ENCODE measurements at places on chromosomes 6 and 20.
A peak's percentile ranks its signal among the peaks of the same experiment; 100 is the strongest.

DNA sequence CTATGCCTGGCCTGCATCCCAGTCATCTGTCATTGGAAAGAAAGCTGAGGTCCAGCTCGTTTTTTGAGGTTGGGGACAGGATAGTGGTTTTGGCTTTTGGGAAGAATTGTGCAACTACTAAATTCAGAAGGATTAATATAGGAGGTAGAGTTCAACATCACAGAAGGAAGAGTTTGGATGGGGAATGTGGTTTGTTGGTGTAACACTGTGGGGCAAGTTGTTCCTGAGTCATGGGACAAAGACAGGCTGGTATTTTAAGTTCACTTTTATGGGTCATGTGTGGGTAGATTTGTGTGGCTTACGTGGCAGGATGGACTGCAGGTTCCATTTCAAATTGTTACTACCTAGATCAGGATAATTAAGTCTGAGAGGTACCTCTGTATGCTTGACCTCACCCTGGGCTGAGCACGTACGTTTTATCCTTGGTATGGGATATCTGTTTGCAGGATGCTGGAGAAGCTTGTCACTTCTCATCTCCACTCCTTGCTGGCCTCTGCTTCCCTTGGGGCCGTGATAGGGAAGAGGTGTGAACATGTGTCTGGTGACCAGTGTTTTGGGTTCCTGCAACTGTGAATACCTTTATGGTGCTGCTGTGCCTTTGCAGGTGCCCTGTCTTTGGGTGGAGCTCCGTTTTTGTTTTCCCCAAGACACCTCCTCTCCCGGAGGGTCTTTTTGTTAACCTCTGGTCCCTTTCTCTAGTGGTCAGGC, 177.6 kb downstream of the JARID2 start:
- no peak for DNase-seq

- no peak for DNase-seq
These were observed 897 bp upstream of the GMEB2 start for GRCh38 chr20:63627751-63628245.

DNA sequence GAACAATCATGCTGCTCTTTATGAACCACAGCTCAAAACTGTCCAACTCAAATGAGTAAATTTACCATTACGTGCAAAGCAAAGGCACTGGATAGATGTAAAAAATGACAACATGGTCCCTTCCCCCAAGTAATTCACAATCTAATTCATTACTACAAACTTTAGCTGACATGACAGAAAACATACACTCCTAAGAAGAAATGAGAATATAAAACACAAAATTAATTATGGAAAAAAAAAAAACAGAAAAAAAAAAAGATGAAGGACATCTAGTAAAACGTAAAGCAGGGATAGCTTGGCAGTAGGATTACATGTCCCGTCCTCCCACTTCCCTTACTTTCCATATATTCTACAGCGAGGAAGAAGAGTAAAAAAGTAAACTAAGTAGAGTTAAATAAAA, 5.7 kb downstream of the TUBE1 start:
- no peak for DNase-seq

DNA sequence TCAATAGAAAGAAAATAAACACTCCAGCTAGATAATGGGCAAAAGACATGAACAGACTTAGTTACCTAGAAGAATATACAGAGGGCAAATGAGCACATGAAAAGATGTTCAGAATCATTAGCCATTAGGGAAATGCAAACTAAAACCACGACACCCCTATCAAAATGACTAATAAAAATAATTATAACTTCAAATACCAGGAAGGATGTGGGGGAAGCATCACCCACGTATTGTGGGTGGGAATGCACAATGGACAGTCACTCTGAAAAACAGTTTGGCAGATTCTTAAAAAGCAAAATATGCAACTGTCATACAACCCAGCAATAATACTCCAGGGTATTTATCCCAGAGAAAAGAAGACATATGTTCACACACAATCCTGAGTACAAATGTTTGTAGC, 92.6 kb downstream of the DLL1 start:
- DNase-seq: no peak

DNA sequence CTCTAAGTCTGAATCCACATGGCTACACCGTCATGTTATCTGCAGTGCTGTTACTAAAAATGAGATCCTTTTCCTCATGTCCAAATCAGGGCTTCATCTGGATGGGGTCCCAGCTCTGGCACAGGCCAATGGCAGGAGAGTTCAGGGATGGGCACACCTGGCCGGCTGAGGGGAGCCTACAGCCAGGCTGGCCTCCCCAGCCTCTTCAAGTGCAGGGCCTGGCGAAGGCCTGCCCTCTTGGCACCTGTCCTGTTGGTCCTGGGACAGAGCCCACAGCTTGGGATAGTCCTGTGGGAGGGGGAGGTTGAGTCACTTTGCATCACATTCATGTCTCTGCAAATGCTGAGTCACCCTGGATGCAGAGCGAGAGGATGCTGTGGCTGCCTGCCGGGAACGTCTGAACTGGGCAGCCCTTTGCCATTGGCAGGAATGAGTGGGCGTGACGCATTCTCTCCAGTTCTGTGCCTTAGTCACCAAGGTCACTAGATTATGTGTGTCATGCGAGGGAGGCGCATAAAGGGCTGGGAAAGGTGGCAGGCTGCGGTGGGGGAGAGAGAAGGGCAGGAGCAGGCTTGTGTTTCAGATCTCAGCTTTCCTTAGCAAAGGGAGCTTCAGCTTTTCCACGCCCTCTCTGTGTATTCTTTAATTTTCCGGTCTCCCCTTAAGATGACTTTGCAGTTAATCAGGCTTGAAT, 223.2 kb upstream of the ECI2 start:
- no peak for DNase-seq

DNA sequence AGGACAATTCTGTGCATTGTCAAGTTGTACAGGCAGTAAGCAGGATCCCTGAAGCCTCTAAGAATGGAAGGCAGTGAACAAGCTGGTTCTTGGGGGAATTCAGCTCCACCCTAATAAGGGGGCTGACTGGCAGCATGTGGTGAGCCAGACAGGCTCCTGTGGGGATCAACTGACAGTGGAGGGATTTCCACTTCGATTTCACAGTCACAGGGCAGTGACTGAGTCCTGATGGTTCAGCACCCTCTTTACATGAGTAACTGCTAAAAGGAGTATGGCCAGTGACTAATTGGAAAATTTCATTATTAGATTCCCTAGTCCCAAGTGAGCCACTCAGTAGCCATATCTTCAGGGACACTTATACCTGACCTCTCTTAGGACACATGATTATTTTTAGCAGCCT, 78.4 kb downstream of the NDUFAF5 start:
- DNase-seq: no peak

DNA sequence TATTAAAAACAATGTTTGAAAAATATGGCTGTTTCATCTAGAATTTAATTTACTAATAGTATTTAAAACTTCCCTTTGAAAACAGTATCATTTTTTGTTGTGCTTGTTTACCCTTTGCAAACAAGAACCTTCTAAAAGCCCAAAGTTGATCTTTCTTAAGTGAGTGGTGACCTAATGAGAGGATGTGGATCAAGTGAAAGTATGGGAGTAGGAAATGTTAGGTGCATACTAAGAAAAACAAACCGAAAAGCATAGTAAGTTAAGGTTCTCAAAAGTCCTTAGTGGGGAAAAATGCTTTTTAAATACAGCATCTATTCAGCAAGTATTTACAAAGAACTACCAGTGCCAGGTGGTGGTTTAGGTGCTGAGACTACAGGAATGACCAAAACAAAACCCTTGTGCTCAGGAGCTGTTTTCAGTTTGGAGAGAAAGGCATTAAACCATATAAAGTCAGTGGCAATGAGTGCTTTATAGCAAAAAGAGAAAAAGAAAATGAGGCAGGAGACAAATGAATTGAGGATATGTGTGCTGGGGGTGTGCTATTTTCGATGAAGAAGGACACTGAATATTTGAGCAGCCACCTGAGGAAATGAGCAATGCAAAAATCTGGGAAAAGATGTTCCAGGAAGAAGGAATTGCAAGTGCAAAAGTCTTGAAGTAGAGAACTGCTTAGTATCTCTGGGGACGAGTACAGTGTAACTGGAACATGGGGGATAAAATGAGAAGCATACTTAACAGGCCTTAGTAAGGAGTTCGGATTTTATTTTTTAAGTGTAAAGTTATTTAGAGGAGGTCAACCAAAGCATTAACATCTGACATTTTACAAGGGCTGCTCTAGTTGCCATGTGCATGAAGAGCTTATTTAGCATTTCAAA, 24.0 kb downstream of the RNF146 start:
- DNase-seq: no peak

DNA sequence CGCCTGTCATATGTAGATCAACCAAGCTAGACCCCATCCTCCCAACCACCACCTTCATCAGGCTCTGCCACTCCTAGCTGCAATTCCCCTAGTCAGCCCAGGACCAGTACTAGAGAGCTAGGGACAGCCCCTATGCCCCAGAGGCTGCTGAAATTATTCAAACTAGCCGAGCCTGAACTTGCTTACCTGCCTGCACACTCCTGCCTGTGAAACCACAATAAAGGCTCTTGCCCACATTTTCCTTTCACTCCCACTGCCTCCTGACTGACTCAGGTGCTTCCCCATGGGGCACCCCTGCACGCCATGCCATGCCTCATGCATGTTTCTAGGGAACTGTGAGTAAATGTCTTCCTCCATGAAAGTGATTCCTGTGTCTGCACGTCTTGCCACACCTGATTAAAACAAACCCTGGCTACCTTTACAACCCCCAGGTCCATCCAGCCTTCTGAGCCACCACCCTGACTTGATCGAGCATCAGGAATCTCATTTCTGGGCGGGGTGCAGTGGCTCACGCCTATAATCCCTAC, 66.5 kb upstream of the IER3 start:
- no peak for DNase-seq

GRCh38 chr6:33963136-33963750, 159.4 kb upstream of the MLN start:
- DNase-seq: no peak

DNA sequence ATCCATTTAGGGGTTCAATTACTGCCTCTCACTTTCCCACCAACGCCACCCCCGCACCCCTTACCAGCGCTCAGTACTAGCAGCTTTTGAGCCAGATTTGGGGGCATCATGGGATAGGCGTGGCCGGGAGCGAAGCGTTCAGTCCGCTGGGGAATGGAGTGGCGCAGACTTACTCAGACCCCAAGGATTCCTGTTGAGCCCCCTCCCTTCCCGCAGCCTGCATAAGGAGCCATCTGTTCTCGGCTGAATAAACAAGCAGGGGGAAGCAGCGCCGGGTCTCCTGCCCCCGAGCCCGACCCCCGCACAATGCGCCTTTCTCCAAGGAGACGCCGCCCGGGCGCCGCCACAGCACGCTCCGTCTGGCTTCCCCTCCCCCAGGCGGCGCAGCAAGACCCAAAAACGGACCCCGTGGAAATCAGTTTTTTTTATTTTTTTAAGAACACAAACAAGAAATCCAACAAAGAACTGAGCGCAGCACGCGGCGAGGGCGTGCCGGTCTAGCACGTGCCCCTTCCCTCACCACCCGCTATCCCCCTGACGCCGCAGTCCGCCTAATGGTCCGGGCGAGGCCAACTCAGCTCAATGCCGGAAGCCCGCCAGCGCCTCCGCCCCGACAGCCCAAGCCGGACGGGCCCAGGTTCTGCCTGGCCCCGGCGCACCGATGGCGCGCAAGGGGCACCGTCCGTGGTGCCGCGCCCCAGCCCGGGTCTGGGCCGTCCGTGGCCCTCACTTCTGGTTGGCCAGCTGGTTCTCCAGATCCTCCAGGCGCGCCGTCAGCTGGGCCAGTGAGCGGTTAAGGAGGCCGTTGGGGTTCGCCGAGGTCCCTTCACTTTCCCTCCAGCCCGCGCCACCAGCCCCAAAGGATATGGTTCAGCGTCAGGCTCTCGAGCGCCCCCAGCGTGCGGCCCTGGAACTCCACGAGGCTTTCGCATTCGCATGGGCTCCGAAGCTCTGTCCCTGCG, 13.3 kb upstream of the RBPJL start:
- peak; percentile 39 for DNase-seq

GRCh38 chr6:154169193-154169847, 130.3 kb downstream of the OPRM1 start:
- no peak for DNase-seq

- DNase-seq: no peak
These were observed 95.4 kb upstream of the NKX2-2 start for GRCh38 chr20:21609221-21609620.

DNA sequence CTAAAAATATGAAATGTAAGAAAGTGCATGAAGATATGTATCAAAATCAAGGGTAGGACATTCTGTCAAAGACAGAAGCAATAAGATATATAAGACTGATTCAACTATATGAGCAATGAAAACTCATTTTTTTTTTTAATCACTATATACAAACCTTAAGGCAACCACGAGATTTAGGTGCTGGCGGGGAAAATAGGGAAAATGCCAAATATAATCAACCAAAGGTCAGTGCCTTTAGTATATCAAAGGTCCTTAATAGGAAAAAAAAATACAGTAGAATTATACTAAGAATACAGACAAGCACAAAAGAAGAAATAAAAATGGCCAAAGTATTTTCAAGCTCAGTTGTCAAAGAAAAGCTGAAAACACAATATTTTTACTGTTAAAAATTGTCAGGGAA, 24.1 kb downstream of the SUPT3H start:
- DNase-seq: no peak

DNA sequence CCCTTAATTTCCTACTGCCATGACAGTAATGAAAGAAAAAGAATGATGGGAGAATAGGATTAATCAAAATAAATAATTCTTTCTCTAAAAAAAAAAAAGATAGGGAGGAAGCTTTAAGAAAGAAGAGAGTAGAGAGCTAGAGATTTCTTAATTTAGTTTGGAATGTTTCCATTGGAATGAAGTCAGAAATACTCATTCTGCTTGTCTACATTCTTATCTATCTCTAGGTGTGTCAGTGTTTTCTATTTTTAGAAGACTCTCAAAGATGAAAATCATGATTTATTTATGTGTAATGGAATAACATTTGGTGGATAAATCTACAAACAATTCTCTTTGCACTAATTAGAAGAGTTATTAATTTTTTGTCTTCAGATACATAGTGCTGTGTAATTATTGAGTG, 38.0 kb upstream of the HIVEP1 start:
- no peak for DNase-seq

- no peak for DNase-seq
These were observed 77.6 kb upstream of the RGS17 start for GRCh38 chr6:153208706-153209105.

DNA sequence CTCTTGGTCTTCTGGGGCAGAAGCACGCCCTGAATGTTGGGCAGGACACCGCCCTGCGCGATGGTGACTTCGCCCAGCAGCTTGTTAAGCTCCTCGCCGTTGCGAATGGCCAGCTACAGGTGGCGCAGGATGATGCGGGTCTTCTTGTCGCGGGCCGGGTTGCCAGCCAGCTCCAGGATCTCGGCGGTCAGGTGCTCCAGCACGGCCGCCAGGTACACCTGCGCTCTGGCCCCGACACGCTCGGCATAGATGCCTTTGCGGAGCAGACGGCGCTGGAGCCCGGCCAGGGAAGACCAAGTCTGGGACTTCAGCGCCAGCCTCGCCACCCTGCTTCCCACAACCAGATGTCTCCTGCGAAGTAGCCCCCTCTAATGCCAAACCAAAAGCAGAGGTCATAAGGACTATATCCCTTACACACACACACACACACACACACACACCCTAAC, 8.0 kb upstream of the SLC17A3 start:
- peak; percentile 1 for DNase-seq

- DNase-seq: peak; percentile 26
These were observed 94.0 kb downstream of the SHLD1 start for GRCh38 chr20:5844063-5844681.

- no peak for DNase-seq
These were observed 41.2 kb downstream of the IGF2R start for GRCh38 chr6:160010067-160010466.

- DNase-seq: no peak
These were observed 5.6 kb upstream of the MBOAT1 start for GRCh38 chr6:20217891-20218290.

- DNase-seq: no peak
These were observed 120.2 kb upstream of the RNF24 start for GRCh38 chr20:4135385-4136077.

- no peak for DNase-seq
These were observed 20.1 kb downstream of the ACOT13 start for GRCh38 chr6:24686946-24687345.

Data from activated CD8-positive, alpha-beta memory T cell treated with anti-CD3 and anti-CD28 coated beads for 1 hour (primary cell).